Spleen (tissue), 13 donors: ENCODE measurements at places on chromosomes 11 and 22.
A peak's percentile ranks its signal among the peaks of the same experiment; 100 is the strongest.

DNA sequence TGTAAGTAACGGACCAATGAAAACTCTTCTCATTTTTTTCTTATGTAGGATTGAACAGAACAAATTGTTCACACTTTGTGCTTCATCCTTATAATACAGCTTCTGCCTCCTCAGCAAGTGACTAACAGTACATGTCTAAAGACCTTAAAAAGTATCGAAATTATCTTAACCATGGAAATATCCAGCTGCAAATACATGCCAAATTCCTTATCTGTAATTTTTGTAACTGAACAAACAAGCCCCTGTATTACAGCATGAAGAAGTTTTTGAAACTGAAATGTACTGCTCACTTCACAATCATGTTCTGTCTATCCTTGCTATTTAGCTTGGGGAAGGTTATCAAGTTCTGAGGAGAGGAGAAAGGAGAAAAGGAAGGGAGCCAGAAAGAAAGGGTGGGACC lies 20.4 kb downstream of the WT1 start:
- no peaks in the 10 kb centered on the region for H3K4me1 ChIP-seq
- no peak overlapping the region for H3K4me3 ChIP-seq
- H3K27me3 ChIP-seq, result peaks cover 5% of the 10 kb centered on the region

- peak overlapping the region; percentile 15 for H3K4me3 ChIP-seq
- peaks cover 57% of the 10 kb centered on the region for H3K27me3 ChIP-seq
- no peak overlapping the region for H3K27ac ChIP-seq
- H3K4me1 ChIP-seq, result peaks cover 52% of the 10 kb centered on the region
- peaks cover 15% of the 10 kb centered on the region for H3K36me3 ChIP-seq
These were observed 194 bp downstream of the DRD4 start for GRCh38 chr11:637333-637592.

DNA sequence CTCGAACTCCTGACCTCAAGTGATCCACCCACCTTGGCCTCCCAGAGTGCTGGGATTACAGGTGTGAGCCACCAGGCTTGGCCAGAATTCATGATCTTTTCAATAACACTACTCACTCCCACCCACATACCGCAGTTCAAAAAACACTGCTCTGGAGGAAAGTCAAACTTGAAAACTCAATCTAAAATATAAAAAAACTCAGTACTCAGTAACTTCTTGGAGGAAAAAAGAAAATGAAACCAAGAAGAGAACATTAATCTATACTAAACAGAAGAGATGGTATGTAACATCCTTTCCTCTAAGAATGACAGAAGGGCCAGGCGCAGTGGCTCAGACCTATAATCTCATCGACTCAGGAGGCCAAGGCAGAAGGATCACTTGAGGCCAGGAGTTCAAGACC lies 58.3 kb downstream of the MRTFA start:
- H3K27ac ChIP-seq, result no peak overlapping the region
- DNase-seq, result no peak
- H3K36me3 ChIP-seq, result no peaks in the 10 kb centered on the region

DNA sequence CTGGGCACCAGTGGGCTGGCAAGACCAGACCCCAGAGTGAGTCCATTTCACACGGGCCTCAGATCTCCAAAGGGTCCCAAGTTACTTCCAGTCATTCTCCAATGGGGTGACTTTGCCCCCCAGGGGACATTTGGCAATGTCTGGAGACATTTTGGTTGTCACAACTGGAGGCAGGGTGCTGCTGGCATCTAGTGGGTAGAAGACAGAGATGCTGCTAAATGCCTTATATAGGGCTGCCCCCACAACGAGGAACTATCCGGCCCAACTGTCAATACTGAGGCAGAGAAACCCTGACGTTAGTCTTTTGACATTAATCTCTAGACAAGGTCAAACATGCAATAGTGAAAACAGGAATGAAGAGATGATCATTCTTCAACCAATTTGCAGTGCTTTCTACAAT lies 6.4 kb downstream of the RTN4RL2 start:
- H3K36me3 ChIP-seq, result no peaks in the 10 kb centered on the region
- no peak for DNase-seq
- no peak overlapping the region for H3K27ac ChIP-seq
- H3K27me3 ChIP-seq, result no peaks in the 10 kb centered on the region

DNA sequence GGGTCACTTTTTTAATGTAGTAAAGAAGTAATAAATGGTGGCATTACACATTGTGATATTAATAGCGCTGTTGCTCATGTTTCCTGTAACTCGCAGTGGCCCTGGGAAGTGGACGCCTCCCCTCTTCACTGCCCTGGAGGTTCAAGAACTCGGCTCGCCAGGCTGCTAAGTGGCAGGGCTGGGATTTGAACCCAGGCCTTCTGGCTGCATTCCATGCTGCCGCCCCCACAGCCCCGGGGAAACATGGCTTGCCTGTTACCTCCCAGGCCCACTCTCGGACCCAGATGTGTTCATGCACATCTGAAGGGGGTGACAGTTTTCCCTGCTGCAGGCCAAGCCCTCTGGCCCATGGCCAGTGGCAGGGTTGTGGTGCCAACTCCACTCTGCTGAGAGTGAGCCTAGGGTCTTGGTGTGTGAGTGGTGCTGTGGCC lies 25.0 kb upstream of the MGAT3 start:
- DNase-seq, result peak; percentile 71
- peaks cover 49% of the 10 kb centered on the region for H3K36me3 ChIP-seq

DNA sequence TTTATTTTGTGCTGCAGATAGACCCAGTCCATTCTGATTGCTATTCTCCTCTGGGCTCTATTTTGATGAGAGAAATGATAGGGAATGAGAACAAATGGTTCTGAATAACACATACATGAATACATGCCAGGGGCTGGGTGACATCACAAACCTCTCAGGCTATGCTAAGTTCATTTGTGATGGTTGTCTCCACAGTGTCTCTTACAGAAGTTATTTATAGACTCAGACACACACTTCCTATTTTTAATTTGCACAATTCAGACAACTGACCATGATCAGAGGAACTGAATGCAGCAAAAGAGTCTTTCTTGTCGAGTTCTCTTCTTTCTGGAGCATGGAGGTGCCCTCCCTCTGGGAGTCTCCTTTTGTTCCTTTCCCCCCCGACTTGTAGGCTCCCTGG lies 991.7 kb downstream of the OPCML start:
- H3K4me3 ChIP-seq, result no peak overlapping the region
- H3K27ac ChIP-seq, result no peak overlapping the region
- no peaks in the 10 kb centered on the region for H3K36me3 ChIP-seq

- H3K4me3 ChIP-seq, result no peak overlapping the region
- H3K27me3 ChIP-seq, result no peaks in the 10 kb centered on the region
- no peak for DNase-seq
These were observed 2.0 kb downstream of the FBXO3 start for GRCh38 chr11:33772300-33772699.

DNA sequence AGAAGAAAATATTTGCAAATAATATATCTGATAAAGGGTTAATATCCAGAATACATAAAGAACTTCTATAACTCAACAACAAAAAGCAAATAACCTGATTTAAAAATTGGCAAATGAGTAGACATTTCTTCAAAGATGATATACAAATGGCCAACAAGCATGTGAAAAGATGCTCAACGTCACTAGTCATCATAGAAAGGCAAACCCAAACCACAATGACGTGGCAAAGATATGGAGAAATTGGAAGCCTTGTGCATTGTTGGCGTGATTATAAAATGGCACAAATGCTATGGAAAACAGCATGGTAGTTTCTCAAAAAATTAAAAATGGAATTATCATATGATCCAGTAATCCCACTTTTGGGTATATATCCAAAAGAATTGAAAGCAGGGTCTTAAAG lies 466.3 kb downstream of the TBC1D22A start:
- no peaks in the 10 kb centered on the region for H3K27me3 ChIP-seq
- DNase-seq, result no peak
- H3K27ac ChIP-seq, result no peak overlapping the region
- H3K4me3 ChIP-seq, result no peak overlapping the region

- no peak overlapping the region for H3K4me3 ChIP-seq
- DNase-seq, result no peak
These were observed 146.7 kb downstream of the LDLRAD3 start for GRCh38 chr11:36090356-36091109.

DNA sequence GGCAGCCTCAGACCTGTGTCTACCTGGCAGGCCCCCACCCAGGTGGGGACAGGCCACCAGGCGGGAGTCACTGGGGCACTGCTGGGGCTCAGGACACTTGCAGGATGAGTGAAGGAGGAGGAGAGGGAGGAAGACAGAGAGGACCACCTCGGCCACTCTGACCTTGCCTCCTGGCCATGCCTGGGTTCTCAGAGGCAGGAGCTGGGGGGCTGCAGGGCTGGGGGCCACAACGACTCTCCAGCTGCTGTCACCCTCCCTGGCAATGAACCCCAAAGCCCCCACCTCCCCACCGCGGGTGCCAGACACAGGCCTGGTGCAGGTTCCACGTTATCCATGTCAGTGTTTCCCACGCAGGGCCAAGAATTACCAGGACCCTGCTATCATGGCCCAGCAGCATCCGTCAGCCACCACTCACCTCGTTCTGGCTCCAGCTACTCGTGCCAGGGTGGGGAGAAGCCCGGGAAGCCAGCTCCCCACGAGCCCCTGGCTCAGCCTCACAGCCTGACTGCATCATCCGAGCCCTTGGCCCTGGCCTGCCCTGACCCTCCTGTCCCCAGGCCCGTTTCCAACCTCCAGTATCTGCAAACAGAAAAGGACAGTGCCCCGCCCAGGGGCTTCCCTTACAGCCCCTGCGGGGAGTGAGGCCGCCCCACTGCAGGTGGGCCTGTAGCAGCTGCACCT lies 62.4 kb downstream of the BRD1 start:
- no peak overlapping the region for H3K27ac ChIP-seq
- H3K4me1 ChIP-seq, result peaks cover 18% of the 10 kb centered on the region
- no peaks in the 10 kb centered on the region for H3K36me3 ChIP-seq
- no peaks in the 10 kb centered on the region for H3K27me3 ChIP-seq
- H3K4me3 ChIP-seq, result no peak overlapping the region
